NCI-H1417 treated with DMSO at 0.1 percent for 48 hours (cell line): ENCODE measurements at places on chromosomes 12 and 14.

- DNase-seq, result no peak
These were observed 18.9 kb downstream of the CCDC88C start for GRCh38 chr14:91398707-91399106.

- DNase-seq, result peak; percentile 36
These were observed 2.2 kb downstream of the PRMT8 start for GRCh38 chr12:3493043-3493858.

DNA sequence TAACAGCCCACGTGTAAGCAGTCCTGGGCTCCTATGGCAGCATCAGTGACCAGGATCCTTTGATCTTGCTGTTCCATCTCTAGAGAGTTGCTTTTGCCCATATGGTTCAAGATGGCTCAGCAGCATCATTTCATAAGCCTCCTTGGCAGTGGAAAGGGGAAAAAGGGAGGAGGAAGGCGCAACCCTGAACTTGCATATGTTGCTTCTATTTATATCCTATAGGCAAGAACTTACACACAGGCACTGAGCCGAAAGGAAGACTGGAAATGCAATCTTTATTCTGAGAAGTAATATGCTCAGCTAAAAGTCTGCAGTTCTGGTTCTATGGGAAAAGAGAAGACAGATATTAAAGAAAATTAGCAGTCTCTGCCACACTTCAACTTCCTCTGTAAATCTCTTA is 167.7 kb upstream of the PLXNC1 start:
- no peak for DNase-seq

GRCh38 chr12:24062642-24063245 is 113.3 kb upstream of the SOX5 start:
- DNase-seq, result no peak

GRCh38 chr14:92734618-92735017 is 13.8 kb downstream of the LGMN start:
- no peak for DNase-seq

DNA sequence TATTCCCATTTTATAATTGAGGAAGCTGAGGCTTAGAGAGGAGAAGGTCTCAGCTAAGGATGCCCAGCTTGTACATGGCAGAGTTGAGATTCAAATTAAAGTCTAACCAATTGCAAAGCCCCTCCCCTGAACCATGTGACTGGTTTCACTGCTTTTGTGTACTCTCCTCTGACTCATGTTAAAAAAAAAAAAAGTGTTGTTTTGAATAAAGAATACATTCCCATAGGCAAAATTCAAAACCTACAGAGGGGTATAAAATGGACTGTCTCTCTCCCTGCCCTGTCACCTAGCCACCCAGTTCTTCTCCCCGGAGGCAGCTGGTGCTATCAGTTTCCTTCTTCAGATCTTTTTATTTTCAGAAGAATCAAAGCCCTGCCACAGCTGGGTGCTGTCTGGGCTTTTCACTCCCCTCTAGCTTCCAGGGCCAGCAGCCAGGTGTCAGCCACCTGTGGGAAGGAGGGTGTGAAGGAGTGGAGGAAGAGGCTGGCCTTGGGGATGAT is 5.4 kb downstream of the PSMD9 start:
- DNase-seq, result no peak

DNA sequence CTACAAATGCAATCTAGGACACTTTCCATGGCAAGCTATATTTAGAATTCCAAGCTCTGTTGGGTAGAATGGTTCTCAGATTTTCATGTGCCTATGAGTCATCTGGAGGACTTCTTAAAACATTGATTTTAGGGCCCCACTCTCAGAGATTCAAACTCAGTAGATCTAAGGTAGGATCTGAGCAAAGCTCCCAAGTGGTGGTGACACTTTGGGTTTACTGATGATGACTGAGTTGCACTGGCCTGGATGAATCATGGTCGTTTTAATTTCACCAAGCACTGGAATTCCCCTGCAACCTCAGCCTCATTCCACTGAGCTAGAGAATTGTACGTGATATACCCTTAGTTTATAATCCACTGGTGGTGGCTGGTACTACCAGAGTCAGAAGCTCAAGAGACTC is 86.5 kb downstream of the PPM1H start:
- DNase-seq, result no peak

- no peak for DNase-seq
These were observed 24.8 kb upstream of the NOVA1 start for GRCh38 chr14:26622611-26623010.

DNA sequence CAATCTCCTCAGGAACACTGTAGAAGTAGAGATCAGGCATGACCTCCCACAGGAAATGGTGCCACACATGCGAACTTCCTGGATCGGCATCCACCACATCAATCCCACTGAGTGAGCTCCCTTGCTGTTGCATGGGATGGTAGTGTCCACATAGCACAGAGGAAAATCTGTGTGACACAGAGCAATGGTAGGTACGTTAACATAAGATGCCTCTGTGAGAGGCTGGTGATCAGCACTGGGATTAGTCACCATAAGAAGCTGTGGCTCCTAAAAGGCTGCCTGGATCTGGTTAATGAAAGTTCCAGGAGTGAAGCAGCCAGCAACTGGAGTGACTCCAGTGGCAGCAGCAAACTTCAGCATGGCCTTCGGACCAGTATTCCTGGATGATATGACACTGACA is 21.8 kb downstream of the WDHD1 start:
- no peak for DNase-seq

DNA sequence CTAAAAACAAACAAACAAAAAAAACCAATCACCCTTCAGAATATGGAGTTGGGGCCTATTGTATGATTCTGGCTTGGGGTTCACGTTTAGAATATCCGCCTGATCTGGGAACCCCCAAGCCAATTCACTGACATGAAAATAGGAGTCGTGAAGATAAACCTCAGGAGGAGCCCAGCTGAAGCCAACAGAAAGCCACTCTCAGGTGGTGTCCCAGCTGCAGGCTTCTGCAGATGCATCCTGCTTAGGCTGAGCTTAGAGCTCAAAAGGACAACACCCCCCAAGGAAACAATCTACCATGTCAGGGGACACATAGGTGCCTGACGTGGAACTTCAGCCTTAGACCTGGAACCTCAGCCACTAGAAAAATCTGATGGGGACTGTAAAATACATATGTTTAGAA is 51.9 kb downstream of the SYNE3 start:
- no peak for DNase-seq

DNA sequence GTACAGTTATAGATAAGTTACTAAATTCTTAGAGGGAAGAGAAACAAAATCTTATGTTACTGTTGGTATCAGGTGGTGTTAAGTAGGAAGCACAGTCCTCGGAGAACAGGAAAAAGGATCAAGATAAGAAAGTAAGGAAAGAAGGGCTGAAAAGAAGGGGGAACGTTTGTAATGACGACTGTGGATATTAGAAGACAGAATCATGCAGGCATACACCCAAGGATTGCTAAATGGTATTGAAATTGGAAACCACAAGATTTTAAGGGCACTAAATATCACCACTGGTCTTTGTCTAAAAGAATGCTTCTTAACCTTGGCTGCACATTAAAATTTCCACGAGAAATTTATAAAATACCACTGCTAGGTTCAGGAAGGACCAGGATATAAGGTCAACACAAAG is 34.1 kb upstream of the ERGIC2 start:
- DNase-seq, result no peak

DNA sequence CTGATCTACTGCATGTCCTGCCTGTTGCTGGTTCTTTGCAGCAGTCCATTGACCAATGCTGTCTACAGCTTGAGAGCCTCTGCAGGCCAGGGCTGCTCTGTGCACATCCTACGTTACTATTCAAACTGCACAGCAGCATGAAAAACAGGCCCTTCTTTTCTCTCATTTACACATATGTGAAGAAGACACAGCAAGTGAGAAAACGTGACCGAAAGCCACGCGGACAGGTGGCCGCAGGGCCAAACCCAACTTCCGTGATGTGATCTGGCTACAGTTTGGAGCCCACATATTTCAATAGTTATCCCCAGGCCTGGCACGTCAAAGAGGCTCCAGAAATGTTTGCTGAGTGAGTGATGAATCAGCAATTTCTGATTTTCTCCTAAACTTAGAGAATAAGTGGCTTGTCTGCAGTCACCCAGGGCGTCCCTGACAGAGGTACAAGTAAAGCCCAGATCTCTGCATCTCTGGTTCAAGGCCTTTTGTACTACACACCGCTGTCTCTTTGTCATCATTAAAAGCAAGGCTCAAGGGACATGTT is 17.9 kb upstream of the TCL1B start:
- no peak for DNase-seq

DNA sequence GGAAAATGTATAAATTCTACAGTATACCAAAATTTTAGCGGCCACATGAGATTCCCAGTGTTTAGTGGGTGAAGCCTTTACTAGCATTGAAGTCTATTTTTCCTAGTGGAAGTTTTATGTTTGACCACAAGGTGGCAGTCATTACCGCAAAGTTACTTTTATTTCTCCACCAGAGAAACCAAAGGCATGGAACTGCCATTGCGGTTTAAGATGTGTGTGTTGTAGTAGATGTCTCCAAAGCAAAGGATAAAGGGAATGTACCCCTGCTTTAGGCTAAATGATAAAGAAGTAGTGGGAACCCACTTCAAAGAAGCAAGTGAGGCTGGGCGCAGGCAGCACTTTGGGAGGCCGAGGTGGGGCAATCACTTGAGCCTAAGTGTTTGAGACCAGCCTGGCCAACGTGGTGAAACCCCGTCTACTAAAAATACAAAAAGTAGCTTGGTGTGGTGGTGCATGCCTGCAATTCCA is 140.5 kb downstream of the PRKCH start:
- peak; percentile 42 for DNase-seq

DNA sequence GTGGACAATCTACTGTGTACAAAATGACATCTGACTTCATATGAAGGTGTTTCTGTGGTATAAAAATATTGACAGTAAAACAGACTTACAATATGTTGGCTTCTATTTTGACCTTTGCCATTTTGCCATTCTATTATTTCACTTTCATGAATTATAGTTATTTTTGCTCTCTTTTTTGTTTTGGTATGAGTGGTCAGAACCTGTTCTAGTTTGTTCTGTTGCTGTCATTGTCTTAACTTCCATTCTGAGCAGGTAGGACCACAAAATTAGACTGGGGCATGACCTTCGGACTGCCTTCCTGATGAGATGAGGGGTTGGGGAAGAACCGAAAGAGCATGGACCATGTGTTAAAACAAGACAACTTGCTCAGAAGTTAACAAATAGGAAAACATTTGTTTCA is 36.5 kb upstream of the IFNG-AS1 start:
- DNase-seq, result no peak

GRCh38 chr12:58342736-58343135 is 401.4 kb downstream of the ATP23 start:
- DNase-seq, result no peak

DNA sequence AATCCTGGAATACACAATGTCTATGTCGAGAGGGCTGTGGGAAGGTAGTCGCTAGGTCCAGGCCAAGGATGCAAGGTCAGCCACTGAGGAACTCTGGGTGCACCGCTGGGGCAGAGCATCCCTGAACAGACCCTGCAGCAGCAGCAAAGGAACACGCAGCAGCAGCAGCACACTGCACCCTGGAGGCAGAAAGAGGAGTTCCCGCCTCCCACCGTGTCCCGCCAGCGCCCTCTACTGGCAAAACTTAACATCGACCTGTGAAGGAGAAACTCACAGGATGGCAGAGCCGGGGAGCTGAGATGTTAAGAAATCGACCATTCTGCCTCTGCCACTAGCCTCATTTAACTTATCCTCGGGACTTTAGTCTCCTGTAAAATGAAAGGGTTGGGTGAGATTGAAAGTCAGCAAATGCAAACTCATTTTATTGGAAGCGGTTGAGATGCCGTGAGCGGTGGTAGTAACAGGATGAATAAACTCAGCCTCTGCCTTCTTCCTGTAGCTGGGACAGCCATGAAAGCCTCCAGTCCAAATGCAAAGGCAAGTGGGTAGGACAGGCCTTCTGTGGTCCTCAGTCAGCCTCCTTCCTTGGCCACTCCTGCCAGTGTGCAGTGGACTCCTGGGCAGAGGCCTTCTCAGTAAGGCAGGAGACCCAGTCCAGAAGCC is 45.6 kb downstream of the STAB2 start:
- DNase-seq, result no peak

DNA sequence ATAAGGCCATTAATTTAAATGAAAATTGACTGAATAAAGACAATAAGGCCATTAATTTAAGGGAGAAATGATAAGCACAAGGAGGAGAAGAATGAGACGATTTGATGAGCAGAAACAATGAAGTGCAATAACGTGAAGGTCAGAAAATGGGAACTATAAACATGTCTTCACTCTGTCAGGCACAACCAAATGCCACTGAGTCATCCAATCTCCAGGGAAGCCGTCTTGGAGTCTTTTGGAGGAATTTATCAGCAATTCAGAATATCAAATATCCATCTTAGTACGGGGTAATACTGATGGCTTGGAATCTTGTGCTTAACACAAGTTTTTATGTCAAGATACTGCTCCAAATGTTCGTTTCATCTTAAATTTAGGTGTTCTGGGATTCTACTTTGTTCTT is 159.9 kb downstream of the CAPZA3 start:
- no peak for DNase-seq
